CD4-positive, alpha-beta T cell (primary cell): ENCODE measurements at places on chromosomes 5 and 9. TPM values are rescaled to one million over a fixed set of nuclear protein-coding genes. Genes with fewer than 3 reads are reported as not detected.

- DNase-seq: no peak
- H3K27me3 ChIP-seq: no peaks in the 10 kb centered on the region
- H3K4me3 ChIP-seq: no peak overlapping the region
- no peaks in the 10 kb centered on the region for H3K4me1 ChIP-seq
- H3K36me3 ChIP-seq: no peaks in the 10 kb centered on the region
Measured at GRCh38 chr5:57768745-57769144, 286.1 kb upstream of the ACTBL2 start.

DNA sequence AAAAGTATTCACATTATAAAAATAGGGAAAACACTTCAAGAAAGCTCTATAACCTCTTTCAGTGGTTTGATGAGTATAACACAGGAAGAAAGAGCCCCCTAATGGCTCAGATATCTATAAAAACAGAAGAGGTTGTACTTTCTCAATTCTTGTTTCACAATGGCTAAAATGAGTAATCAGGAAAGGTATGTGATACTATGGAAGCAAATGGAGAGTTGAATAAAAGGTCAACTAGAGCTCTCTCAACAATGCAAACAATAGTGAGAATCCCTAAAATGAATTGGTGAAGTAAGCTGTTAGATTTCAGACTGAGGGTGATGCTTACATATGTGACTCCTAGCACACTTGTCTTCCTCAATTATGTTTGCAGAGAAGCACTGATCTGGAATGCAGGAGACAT lies 584.6 kb upstream of the CDH18 start:
- no peak for DNase-seq
- H3K4me1 ChIP-seq: no peaks in the 10 kb centered on the region
- H3K27ac ChIP-seq: no peak overlapping the region
- H3K27me3 ChIP-seq: no peaks in the 10 kb centered on the region
- no peaks in the 10 kb centered on the region for H3K36me3 ChIP-seq

DNA sequence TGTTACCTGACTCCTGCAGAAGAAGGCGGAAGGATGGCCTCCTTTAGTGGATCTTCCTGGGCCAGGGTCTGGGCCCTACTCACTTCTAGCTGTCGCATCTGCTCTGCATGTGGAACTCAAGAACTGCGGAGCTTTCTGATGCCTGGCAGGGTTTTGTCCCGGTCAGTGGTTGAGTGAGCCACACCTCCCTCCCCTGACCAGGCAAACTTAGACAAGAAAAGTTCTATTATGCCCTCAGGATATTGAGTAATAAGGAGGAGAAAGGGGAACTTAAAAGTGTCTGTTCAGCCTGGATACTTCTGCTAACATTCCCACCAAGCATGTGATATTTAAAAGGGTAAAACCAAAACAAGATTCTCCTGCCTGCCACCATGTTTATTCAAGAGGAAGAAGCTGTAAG lies at the start of gene FYB1:
Gene FYB1, minus strand, starts transcription at position 127 of the 400 bp plus-strand sequence. CDS start 16,603 bp downstream, outside the sequence.
- peaks cover 45% of the 10 kb centered on the region for H3K4me1 ChIP-seq
- H3K36me3 ChIP-seq: no peaks in the 10 kb centered on the region
- peak within 1 kb of the TSS; percentile 72 for H3K27ac ChIP-seq
- no peaks in the 10 kb centered on the region for H3K27me3 ChIP-seq

DNA sequence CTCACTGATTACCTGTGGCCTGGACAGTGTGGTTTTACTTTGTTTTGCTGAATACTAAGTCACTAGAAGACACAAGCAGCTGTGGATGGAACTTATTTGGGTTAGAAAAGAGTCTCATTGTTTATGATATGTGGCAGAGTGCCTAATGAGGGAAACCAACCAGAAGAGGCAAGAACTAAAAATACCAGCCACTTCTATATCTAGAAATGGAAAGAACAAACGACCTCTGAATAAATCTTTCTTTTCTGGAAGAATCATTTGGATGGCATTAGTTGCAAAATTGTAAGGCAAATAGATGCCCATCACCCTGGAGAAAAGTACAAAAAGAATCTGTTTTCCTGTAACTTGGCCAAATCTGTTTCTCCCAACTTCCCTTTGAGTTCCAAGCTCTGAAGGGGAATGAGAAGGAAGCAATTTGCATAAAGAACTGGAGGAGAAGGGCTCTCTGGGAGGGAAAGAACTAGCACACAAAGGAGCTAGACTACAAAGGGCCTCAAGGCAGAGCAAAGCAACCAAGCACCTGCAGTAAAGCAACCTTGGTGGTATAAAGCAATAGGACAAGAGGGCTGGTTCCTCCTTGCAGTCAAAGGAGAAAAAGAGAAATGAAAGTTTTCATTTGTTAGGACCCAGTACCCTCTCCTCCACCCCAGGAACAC lies 455.4 kb downstream of the CAAP1 start:
- DNase-seq: no peak
- H3K27ac ChIP-seq: no peak overlapping the region
- H3K4me3 ChIP-seq: no peak overlapping the region
- H3K27me3 ChIP-seq: no peaks in the 10 kb centered on the region

- DNase-seq: no peak
- no peak overlapping the region for H3K4me3 ChIP-seq
- H3K27ac ChIP-seq: no peak overlapping the region
- no peaks in the 10 kb centered on the region for H3K27me3 ChIP-seq
- no peaks in the 10 kb centered on the region for H3K36me3 ChIP-seq
- no peaks in the 10 kb centered on the region for H3K4me1 ChIP-seq
Measured at GRCh38 chr5:159682623-159683022, 233.7 kb upstream of the ADRA1B start.

Gene POLR3G
- total RNA-seq: 2.3 TPM

Gene STPG3
- not detected for total RNA-seq
